EL (cell line): ENCODE measurements at places on chromosomes 3 and 15.

GRCh38 chr15:33313491-33313890, 2.7 kb downstream of the RYR3 start:
- DNase-seq = no peak

- DNase-seq = no peak
Measured at GRCh38 chr3:193812078-193812725, 219.2 kb downstream of the OPA1 start.

GRCh38 chr3:50587373-50587772, 18.1 kb downstream of the HEMK1 start:
- DNase-seq = no peak

- no peak for DNase-seq
Measured at GRCh38 chr3:43854916-43855315, 164.2 kb downstream of the ABHD5 start.

DNA sequence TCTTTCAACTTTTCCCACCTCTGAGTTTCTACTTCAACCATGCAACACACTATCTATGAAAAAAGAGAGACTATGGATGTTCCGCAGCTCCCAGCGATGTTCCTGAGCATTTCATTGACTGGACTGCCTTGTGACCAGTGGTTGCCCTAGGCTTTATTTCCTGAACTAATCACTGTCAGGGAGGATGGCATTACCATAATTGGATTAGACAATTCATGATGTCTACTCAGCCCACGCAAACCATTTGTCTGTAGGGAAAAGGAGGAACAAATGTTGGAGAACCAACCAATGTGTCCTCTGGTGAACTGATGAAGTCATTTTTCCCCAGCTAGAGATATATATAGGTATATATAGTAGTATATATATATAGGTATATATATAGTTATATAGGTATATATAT, 229.3 kb upstream of the MCTP2 start:
- no peak for DNase-seq
